ENCODE measurements at places on chromosomes 12 and 14.

GRCh38 chr12:23906329-23906728 is 43.1 kb downstream of the SOX5 start:
- DNase-seq: peak; percentile 69

- peak; percentile 70 for DNase-seq
These were observed 17.4 kb downstream of the SDSL start for GRCh38 chr12:113439606-113440030.

DNA sequence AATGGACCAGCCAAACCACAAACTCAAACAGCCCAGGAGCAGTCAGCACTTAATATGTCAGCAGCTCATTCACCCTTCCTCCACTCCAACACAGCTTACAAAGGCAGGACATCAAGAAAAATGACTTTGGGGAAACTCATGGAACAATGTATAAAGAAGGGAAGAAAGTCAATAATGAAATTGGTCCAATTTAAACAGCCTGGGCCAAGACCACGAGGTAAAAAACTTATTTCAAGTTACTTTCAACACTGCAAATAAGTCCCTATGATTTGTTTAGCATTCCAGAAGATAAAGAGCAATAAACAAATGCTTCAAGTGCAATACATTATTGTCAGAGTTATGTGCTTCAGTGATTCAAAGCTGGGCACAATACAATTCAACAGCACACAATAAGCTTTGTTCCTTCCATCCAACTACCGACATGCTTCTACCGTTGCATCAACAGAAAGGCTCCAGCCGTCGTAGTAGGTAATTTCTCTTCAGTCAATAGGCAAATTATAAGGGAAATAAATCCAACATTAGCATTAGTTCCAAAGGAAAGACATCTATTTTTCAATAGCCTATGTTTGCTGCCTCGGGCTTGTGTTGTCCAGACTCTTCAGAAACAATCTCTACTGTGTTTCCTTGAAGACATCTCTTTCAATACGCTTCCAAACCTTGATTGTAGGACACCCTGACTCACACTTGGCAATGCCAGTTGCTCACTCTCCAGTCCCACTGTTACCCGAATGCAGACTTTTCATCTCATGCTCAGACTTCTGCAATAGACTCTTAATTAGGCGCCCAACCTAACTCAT is 225.7 kb downstream of the NUAK1 start:
- no peak for DNase-seq

GRCh38 chr12:19675361-19675760 is 236.1 kb downstream of the AEBP2 start:
- DNase-seq: no peak

- no peak for DNase-seq
These were observed 2.9 kb downstream of the CCNK start for GRCh38 chr14:99484106-99484505.

DNA sequence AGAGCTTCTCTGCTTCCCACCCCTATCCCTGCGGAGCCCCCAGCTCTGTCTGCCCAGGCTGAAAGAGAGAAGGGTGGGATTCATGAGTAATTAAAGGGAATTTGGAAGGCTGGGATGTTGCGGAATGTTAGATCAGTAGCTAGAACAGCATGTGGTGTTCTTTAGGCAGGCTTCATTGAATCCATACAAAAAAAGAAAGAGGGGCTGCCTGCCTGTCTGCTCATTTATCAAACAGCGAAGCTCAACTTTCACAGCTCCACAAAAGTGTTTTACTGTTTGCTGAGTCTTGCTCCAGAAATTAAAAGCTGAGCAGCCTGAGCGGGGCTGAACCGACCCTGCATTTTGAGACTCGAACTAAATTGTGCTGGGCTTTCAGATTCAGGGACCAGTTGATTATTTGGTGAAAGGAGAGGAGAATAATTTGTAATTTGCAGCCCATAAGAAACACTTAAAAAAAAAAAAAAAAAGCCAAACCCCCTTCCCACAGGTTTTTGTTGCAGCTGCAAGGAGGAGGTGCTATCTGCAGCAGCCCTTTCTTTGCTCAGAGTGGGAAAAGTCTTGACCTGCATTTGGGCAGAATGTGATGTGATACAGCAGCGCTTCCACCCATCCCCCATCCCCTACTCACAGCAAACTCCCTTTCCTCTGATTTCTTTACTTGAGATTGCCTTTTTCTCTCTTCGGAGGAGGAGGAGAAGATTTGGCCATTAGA is 89.7 kb downstream of the RFX4 start:
- peak; percentile 23 for DNase-seq

DNA sequence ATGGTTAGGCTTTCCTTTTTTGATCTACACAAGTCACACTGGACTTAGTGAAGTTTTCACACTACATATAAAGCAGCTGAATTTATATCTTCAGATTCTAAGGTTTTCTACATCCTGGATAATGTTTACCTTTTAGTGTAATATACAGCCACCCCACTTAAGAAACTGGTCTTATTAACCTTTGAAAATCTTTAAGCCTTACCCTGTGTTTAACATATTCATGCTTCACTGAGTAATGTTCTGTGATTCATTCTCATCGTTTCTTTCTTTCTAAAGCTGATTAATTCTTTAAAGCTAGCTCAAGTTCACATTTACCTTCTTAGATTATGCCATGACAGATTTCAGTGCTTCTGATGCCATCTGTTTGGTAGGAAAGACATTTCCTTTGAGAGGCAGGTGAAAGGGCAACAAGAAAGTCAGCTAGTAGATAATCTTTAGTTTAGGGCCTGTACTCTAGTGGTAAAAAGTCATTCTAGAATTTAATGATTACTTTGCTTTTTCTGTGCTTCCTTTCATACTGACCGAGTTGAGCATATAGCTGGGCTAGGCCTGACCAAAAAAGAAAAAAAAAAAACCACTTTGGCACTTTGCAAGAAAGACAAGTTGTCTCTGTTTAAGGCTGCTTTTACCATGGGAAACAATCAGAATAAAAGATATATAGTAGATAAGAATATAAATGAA is 690.9 kb upstream of the FBXO33 start:
- peak; percentile 52 for DNase-seq

GRCh38 chr12:46362895-46363581 is 9.5 kb downstream of the SLC38A2 start:
- no peak for DNase-seq

- DNase-seq: no peak
These were observed 75.2 kb downstream of the NTS start for GRCh38 chr12:85949253-85949652.

DNA sequence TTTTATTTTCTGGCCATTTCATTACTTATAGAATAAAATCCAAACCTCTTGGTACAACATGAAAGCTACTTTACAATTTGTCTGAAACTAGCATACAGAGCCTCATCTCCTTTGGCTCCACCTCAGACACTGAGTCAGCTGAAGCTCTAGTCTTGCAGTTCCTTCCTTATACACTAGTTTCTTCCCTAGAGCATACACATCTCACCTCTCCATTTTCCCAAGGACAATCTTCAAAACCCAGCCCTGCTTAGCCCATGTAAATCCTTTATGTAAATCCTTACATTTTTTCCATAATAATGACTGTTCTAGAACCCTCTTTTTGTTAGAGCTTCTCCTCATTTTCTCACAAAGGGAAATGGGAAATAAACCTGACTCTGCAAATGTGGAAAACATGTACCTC is 463.4 kb downstream of the SLC16A7 start:
- no peak for DNase-seq

DNA sequence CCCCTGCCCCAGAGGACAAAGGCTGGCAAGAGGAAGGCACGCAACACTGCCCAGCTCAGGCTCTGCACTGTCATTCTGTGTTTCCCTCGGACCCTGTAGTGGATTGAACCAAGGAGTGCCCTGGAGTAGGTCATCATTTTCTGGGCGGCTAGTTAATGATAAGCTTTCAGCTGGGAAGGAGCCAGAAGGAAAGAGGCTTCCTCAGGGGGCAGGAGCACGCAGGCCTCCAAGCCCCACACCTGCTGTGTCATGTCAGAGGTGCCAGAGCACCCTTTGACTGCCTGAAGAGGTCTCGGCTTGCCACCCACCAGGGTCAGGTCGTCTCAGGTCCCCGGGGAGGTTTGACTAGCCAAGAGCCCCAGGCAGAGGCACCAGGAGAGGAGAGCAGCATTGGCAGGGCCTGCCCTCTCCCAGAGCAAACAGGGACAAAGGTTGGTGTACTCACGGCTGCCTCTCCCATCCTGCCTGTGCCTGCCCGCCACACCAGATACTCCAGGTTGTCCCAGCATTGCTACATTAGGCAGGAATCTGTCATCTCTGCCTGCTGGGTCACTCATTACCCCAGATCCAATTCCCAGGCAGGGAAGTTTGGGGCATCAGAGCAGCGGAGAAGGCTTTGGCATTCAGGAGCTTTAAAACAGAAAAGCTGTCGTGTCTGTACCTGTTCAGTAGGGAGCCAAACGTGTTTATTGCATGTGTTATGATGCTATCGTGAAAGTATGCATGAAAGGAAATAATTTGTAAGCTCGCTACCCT is 33.5 kb upstream of the ATP2A2 start:
- peak; percentile 69 for DNase-seq

GRCh38 chr12:97177481-97177880 is 270.4 kb downstream of the NEDD1 start:
- DNase-seq: no peak

GRCh38 chr12:87280893-87281292 is 748.3 kb downstream of the C12orf50 start:
- DNase-seq: no peak

- DNase-seq: no peak
These were observed 20.3 kb downstream of the HEBP1 start for GRCh38 chr12:12979731-12980259.

DNA sequence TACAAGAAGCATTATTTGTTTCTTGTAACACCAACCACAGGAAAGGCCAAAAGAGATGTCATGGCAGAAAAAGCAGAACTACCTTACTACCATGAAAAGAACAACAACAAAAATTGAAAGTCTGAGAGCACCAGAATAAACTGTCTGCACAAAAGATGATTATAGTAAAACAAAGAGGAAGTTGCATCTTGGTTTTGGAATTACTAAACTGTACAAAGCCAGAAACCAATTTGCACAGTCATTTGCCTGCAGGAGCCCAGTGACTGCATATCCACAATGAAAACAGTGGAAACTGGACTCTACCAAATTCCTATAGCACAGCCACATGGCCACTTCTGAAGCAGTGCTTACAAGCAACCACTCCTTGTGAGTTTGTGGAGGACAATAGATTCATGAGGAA is 276.2 kb downstream of the SSPN start:
- DNase-seq: peak; percentile 9

DNA sequence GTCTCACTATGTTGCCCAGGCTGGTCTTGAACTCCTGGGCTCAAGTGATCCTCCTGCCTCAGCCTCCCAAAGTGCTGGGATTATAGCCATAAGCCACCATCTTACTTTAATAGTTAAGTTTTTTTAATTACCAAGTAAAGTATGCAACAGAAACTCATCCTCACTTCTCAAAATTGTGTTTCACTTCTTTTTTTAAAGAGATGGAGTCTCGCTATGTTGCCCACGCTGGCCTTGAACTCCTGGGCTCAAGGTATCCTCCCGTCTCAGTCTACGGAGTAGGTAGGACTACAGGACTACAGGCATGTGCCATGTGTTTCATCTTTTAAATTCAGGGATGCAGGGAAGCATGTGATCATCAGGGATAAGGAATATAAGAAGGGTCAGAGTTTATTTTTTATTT is 17.2 kb upstream of the ARID2 start:
- no peak for DNase-seq

- DNase-seq: no peak
These were observed 86.2 kb upstream of the SYT1 start for GRCh38 chr12:78778339-78778738.

GRCh38 chr12:39764944-39765560 is 145.4 kb upstream of the ABCD2 start:
- DNase-seq: peak; percentile 57

DNA sequence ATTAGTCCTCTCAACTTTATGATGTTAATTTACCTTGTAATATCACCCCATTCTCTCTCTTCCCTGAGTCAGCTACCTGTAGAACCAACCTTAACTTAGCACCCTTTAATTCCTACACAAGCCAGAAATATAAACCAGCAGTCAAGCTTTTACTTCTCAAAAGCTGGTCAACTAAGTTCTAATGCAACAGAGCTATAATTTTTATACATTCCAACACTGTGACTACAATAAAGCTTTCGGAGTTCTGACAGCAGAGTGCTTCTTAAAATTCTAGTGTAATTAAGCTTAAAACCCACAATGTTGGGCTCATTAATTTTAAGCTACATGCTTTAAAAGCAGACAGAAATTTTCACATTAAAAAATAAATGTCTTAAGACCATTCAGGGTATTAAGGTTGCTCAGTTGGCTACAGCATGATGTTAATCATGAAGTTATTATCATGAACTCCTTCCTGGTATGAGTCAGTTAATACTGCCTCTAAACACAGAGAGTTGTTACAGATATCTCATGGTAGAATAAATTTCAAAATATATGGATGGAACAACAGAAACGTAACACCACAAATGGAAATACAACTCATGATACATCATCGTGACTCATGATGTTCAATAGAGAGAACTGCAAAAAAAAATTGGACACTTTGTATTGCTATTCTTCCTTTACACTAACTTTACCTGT is 126.7 kb downstream of the EPS8 start:
- no peak for DNase-seq

- DNase-seq: no peak
These were observed 11.8 kb downstream of the GCH1 start for GRCh38 chr14:54890788-54891187.

GRCh38 chr12:3453990-3454680 is 36.9 kb upstream of the PRMT8 start:
- no peak for DNase-seq

DNA sequence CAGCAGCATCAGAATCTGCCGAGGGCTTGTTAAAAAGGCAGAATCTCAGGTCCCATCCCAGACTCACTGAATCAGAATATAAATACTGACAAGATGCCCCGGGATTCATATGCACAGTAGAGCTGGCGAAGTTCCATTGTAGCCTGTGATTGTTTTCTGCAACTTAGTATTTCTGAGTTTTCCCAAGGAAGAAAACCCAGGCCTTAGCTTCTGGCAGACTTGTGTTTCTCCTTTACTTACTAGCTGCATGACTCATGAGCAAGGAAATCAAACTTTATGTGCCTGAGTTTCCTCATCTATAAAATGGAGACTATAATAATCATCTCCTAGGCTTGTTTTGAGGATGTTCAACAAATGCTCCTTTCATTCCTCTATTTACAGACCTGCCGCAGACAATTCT is 278.5 kb upstream of the PLEKHG7 start:
- no peak for DNase-seq

GRCh38 chr12:57616383-57617101 is 5.3 kb downstream of the ARHGEF25 start:
- DNase-seq: peak; percentile 40

DNA sequence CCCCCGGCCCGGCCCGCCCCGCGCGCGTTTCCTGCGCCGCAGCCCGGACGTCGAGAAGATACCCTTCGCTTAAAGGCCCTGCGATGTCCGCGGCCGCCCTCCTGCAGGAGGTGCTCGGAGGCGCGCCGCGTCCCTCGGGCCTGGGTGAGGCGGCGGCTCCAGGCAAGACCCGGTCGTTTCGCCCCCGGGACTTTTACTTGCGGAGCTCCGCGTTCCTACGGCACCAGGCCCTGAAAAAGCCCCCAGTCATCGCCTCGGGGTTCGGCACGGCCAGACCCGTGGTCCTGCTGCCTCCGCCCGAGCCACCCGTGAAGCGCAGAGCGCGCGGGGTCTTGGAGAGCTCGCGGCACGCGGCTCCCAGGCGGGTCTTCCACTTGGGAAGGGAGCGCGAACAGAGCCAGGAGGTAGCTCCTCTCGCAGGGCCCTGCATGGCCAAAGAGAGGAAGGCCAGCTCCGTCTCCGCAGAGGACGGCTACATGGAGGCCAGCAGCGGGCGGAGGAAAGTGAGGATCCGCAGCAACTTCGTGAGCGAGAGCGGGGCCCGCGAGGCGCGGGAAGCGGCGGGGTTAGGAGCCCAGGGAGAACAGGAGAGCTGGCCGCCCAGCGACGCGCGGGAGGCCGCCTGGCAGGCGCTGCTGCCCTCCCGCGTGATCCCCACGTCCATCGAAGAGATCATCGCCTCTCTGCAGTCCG is 26.9 kb downstream of the TTC6 start:
- no peak for DNase-seq
